H9 (cell line): ENCODE measurements at places on chromosomes 11 and 22.

DNA sequence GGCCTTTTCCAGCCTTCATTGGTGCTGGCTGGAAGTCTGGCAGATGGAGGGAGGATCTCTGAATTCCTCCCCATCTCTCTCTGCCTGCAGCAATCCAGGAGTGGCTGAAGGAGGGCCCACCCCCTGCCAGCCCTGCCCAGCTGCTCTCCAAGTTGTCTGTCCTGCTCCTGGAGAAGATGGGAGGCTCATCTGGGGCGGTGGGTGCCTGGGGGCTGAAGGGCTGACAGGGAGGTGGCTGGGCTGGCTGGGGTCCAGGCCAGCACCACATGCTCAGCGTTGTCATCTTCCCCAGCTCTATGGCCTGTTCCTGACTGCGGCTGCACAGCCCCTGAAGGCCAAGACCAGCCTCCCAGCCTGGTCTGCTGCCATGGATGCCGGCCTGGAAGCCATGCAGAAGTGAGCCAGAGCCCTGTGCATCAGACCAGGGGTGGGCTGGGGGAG, 12.2 kb downstream of the TKFC start:
- DNase-seq = no peak

DNA sequence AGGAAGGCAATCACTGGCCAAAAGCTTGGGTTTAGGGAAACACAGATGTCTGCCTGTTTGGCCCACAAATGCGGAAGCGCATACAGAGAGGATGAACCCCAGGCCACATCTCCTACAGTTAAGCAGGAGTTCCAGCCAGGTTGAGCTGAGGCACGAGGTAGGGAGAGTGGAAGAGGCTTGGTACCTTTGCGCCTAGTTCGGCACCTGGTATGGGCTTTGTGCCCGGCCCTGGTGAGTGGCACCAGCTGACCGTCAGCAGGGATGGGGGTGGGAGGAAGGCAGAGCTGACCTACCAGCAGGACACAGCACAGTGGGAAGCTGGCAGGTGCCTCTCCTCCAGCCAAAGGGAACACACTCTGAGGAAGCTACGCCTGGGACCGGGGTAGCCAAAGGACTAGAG, 57.6 kb downstream of the KCNC1 start:
- no peak for DNase-seq

DNA sequence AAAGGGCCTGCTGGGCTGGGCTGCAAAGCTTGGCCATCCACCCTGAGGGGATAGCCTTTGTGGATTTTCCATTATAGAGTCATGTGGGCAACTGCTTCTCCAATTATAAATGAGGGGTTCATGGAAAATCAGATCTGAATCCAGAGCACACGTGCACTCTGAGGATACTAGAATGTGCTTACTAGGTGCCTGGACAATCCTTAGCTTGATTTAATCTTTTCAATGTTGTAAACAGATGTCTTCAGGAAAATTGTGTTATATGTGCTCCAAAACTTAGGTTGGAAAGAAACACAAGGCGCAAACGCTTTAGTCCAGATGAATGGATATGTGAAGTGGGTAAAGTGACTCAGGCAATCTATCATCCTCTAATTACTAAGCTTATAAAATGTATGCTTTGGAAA, 92.0 kb downstream of the SLC17A6 start:
- DNase-seq = no peak

DNA sequence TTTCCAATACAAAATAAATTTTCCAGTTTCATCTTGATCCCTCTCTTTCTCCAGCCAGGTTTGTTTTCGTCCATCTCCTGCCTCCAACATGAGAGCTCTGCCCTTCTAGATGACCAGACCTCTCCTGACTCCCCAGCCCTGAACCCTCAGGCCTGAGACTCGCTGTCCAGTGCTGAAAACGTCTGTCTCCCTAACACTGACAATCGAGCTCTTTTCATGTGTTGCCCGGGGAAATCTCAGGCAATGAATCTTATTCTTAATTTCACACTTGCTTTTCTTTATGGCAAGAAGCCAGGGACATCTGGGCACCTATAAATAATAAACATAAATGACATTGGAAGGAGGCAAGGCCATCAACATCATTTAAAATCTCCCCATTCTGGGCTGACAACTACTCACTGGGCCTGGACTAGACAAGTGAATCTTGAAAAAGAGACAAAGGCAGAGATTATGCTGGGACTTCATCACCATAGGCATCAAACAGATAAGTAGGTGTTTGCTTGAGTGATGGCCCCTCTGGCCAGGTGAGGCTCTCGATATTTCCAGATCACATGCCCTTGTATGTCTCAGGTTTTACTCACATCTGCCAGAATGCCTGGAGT, 274.5 kb upstream of the B3GAT1 start:
- no peak for DNase-seq

DNA sequence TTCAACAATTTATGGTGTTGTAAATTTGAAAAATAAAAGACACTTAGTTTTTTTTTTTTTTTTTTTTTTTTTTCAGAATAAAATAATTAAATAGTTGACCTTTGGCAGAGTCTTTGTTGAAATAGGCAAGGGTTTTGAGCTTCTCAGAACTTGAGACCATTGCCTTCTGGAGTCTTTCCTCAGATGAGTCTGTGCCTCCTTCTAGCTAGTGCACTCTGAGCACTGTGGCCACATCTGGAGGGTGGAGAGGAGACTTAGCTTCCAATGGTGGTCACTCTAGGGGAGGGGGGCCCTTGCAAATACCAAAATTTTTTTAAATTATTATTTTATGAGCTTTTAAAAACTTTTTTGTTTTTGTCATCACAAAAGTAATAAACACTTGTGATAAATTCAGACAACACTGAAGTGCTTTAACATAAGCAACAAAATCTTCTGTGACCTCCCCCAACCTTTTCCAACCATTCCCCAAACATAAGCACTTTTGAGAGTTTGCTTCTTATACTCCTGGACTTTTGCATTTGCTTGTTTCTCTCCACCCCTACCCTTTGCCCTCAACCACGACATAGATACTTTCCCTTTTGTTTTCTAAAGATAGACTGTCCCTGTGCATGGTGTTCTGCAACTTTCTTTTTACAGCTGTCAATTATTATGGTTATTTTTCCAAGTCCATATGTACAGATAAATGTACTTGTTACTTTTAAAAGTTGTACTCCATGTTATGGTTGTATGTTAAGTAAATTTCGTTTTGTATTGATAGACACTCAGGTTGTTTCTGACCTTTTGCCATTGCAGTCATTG, 41.1 kb downstream of the BMAL1 start:
- DNase-seq = no peak

- DNase-seq = no peak
Observed at GRCh38 chr11:59678813-59679165, 10.0 kb upstream of the PATL1 start.

DNA sequence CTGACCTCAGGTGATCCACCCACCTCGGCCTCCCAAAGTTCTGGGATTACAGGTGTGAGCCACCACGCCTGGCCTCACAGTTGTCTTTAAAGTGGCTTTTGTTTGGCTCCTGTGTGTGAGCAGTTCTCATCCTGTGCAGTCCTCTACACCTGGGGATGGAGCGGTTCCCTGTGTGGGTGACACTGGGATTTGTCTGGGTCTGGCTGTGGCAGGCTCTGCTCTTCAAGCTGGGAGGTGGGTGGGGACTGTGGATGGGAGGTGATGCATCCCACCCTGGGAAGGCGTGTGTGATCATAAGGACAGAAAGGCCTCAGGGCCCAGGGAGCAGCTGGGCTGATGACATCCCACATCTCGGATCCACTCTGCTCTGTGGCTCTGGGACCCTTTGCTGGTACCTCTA, 1266.8 kb downstream of the BRD1 start:
- DNase-seq = no peak

DNA sequence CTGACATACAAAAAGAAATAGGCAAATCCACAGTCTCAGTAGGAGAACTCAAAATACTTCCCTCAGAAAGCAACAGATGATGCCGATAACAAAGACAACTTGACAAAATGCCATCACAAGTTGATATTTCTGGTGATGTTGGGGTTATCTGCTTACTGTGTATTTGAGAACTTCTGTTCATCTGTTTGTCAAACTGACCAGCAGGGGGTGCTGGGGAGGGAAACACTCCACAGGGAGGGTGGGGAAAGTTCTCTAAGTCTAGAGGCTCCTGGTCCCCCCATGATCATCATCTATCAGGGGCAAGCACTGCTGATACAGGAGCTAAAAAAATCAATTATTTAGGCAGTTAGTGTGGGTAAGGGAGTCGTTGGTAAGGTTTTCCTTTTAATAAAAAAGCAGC, 19.2 kb downstream of the GLYATL1 start:
- peak; percentile 42 for DNase-seq

DNA sequence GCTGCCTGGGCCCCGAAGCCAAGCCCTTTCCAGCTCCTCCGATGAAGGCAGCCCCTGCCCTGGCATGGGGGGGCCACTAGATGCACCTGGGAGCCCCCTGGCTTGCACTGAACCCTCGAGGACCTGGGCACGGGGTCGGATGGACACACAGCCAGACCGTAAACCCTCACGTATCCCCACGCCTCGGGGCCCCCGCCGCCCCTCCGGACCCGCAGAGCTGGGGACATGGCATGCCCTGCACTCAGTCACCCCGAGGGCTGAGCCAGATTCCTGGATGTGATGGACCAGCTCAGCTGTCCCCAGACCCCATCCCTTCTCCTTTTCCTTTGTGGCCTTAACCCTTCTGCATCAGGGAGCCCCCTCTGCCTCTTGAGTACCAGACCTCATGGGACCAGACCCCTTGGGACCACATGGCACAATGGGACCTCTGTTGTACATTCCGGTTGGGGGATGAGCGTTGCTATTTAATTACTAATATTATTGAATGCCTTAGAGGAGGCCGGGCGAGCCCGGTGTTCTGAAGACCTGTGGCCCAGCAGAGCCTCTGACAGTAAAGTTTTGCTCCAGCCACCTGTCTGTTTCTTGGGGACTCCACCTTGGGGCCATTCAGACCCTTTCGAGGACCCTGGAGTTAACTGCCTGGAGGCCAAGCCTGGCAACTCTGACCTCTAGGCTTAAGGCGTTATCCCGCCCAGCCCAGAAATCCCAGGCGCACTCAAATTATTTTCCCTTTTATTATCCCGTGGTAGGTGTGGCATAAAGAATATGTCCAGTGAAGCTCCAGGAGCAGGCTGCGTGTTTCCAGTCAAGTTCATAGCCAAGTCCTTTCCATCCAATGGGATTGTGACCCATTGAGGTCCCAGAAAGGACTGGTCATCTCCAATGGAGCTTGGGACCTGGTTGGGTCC, 3.0 kb downstream of the RASL10A start:
- DNase-seq = no peak

DNA sequence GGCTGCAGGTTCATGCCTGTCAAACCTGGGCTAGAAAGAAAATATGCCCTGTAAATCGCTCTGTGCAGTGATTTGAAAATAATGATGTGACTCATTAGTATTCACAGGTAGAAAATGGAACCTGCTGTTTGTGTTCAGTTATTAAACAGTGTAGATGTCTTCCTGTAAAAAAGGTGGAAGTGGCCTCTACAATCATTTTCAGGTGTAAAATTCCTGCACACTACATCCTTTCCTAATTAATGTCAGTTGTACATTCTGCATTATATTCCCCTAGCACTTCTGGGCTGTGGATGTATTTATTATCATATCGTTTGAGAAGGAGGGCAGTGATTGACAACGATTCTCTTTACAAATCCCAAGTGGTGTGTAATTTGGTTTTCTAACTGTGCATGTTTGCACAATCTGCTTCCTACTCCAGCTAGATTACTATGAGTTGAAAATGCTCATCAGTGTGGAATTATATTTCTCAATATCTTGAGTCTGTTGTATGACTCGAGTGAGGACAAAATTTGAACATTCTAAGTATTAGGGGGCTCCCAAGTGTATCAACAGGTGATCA, 454.0 kb upstream of the DDI1 start:
- no peak for DNase-seq

DNA sequence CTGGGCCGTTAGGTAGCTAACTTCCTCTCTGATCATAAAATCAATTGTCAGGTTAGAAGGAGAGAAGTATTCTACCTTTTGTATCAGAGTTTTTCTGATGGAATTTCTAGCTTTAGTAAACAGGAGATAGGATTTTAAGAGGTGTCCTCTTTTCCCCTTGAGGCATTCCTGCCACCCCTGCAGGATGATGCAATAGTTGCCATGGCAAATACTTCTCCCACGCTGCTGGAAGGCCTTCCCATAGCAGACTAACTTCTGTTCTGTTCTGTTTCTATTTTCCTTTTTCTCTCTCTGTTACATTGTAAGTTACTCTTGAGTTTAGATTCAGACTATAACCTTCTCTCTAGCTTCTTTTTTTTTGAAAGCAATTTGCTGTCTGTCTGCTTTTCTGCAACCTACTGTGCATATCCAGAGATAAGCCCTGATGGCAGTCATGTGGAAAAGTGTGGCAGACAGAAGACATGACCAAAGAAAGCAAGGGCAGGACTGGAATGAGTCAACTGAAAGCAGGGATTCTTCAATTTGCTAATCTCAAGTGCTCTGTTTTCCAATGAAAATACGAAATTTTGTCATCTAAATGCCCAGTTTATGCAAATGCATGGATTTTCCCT, 679.1 kb downstream of the DLG2 start:
- DNase-seq = no peak

DNA sequence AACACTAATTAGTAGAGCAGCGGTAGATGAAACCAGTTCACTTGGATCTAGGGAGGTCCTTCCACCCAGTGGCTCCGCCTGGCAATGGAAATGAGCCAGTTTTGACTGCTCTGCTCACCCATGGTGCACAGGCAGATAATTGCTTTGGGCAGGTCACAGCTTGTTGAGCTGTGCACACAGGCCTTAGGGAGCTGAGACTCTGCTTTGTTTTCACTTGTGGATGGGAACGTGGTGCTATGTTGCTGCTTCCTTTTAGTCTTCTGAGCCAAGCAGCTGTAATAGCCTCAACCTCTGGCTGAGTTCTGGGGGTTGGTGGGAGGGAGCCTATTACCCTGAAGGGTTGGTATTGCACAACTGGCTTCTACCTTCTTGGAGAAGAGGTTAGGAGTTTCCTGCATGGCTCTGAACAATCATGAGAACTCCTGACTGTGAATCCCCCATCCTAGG, 262.3 kb upstream of the MTNR1B start:
- no peak for DNase-seq

DNA sequence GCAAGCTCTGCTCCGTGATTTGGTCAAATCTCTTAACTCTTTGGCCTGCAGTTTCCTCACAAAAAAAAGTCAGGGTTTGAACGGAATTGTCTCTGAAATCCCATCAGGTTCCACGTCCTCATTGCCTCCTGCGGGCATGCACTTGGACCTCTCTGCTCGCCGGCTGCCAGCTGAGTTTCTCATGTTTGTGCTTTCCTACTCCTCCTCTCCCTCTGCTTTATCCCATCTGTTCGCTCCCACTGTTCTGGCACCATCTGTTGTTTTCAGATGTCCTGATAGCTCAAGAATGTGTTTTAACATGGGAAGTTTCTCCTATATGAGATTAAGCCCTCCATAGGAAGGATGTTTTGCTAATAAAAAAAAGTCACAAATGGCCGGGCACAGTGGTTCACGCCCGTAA, 49.4 kb upstream of the ARHGAP42 start:
- DNase-seq = no peak

GRCh38 chr11:47109727-47110246, 66.9 kb downstream of the ARFGAP2 start:
- no peak for DNase-seq

- no peak for DNase-seq
Observed at GRCh38 chr11:5923427-5923776, 18.6 kb upstream of the OR56A3 start.

DNA sequence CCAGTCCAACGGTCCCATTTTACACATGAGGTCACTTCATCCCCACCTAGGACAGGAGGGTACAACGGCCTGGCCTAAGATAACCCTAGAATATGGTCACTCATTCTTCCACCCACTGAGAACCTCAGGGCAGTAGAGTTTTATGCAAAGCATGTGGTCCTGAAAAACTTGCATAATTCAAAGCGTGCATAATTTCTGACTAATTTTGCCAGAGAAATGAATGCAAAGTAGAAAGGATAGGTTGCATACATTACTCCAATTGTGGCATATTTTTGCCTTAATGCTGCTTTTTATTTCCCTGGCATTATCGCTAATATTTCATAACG, 32.5 kb upstream of the SLC35C1 start:
- DNase-seq = no peak
